NCI-H1436 treated with DMSO at 0.1 percent for 48 hours (cell line): ENCODE measurements at places on chromosomes 3 and 15.

- no peak for DNase-seq
These were observed 44.0 kb upstream of the BCL6 start for GRCh38 chr3:187788984-187789857.

DNA sequence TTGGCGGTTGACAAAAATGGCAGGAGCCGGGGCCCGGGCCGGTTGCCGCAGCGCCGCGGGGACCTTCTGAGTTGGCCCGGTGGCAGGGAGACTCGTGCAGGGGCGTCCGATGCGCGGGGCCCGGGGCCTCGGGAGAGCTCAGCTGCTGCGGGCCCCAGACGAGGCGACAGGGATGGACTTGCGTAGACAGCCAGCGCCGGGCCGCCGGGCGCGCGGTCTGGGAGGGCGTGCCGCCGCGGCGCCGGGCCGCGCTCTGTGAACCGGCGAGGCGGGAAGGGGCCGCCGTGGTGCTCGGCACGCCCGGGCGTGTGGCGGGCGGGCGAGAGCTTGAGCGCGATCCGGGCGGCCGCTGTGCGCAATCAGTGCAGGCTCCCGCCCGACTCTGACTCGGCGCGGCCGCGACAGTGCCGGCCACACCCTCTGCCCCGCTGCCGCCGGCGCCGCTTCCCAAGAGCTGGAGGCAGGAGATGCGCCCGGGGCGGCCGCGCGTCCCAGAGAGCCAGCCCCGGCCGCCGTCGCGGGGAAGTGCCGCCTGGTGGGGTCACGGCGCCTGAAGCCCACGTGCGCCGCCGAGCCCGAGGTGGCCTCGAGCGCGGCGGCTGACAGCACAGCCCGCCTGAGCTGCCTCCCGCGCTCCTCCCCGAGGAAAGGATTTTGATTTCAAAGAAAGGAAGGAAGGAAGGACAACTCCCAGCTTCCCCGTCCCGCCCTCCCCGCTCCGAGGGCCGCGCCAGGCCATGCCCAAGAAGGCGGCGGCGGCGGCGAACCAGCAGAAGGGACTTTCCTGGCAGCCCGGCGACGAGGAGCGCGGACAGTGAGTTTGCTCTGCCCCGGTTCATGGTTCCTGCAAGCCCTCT is 657 bp downstream of the TLNRD1 start:
- DNase-seq = no peak

DNA sequence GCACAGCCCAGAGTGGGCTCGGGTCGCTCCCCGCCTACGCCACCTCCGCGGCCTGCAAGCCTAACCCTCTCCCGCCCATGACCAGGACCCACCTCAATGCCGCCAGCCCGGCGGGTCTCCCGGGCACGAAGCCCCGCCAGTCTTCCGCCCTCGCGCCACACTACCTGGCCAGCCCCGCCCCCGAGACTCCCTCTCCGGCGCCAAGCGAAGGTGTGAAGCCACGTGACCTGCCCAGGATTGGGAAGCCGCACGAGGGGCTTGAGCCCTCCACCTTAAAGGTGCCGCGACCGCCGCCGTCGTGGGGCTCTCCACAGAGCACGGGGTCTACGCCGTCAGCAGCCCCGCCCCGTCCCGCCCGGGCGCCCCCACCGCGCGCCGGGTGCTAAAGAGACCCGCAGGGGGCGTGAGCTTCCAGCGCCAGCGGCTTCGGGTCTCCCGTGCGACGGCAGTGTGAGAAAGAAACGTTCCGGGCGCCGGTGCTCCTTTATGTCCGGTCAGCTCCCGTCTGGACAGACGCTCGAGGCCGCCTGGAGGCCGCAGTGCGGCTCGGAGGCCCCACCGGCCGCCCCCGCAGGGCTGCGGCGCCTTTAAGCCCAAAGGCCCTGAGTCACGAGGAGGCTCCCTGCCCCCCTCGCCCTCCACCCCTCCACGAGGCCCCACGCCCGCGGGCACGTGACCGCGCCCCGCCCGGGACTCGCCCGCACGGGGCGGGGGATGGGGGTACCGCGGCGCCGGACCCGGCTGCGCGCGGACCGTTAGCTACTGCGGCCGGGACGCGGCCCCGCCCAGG is at the start of gene CPEB1:
CPEB1 (minus strand) TSS at position 319 of the 790 bp plus-strand sequence. CDS start 18,904 bp downstream, outside the sequence.
- no peak for DNase-seq

GRCh38 chr3:15601399-15602145 is at the start of the genes BTD and HACL1:
Gene BTD (plus strand): TSS chr3:15601745. CDS start chr3:15635440, 33,695 bp downstream.
Gene HACL1 (minus strand): TSS chr3:15601569. CDS start chr3:15601463, 106 bp downstream.
- DNase-seq = no peak

- DNase-seq = no peak
These were observed 84.8 kb upstream of the FOXB1 start for GRCh38 chr15:59918994-59919951.
